Stimulated activated CD4-positive, alpha-beta T cell treated with anti-CD3 and anti-CD28 coated beads, Interleukin-4, amount 100 ng/mL, for 24 hours (primary cell): ENCODE measurements at places on chromosomes 7 and 10.

GRCh38 chr7:28705350-28705749 lies 252.8 kb downstream of the TRIL start:
- DNase-seq: no peak

GRCh38 chr10:15113766-15114165 lies 16.6 kb downstream of the RPP38 start:
- DNase-seq: no peak

- no peak for DNase-seq
Measured at GRCh38 chr10:12980102-12980661, 21.3 kb downstream of the CCDC3 start.

- DNase-seq: no peak
Measured at GRCh38 chr7:133310232-133310862, 57.5 kb downstream of the EXOC4 start.

DNA sequence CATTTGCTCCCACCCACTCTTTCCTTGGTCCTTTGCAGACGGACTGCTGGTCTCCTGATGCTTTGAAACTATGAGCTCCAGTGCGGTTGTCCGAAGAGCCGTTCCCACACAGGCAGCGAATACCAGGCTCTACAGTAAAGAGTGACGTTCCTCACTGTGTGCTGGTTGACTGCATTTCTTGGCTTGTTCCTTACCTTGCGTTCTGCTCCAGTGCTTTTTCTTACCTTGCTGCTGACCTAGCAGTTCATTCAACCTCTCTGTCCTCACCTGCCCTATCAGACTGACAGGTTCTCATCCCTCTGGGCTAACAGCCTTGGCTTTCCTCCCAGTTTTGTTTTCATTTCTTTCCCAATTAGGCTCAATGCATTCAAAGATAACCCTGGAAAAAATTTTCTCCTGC lies 214.8 kb downstream of the TMEM178B start:
- DNase-seq: no peak

DNA sequence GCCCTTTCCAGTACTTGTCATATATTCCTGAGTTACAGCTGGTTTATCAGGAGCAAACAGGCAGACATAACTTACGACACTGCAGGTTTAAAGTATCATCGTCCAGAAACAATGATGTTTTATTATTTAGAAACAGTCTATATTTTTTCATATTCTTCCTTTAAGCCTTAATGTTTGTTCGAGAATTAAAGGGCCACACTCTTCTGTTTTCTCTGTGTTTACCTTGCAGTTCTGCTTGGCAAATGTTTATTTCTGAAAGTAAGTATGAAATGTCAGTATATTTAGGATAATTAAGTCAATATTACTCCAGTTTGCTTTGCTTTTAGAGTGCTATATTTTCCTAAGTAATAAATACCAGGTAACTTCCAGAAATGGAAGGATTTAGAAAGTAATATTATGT lies 115.1 kb downstream of the VTI1A start:
- DNase-seq: no peak

- DNase-seq: no peak
Measured at GRCh38 chr7:113109718-113110117, 8.6 kb downstream of the SMIM30 start.

GRCh38 chr7:28093623-28094232 lies 86.9 kb downstream of the JAZF1 start:
- DNase-seq: peak; percentile 62

DNA sequence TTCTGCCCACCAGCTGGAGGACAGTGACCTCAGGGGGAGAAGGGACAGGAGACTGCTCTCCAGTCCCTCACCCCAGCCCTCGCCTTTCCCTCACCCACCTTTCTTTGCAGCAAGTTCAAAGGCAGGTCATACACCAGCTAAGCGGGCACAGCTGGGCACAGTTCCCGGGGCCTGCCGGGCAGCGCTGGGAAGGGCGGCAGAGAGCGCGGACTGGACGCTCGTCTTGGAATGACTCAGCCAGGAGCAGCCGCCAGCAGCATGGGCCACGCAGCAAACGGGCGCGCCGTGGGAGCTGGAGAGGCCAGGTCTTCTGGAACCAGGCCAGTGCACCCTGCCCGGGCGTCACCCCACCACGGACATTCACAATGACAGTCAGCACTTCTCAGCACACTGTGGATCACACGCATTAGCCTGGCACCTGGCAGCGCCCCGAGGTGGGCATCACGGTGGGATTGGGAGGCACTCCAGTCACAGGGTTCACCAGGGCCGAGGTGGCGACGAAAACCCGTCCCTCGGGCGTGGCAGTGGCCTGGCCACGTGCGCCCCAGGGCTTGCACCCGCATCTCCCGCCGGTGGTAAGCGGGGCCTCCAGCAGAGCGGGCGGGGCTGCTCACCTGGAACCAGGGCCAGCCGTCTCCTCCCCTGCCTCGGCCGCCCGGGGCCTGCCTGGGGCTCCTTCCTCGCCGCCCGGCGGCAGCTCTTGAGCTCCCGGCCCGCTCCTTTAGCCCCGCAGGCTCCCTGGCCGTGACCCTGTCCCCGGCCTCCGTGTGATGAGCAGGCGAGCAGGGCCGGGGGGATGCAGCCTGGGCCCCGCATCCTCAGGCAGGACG lies 29.0 kb upstream of the WDFY4 start:
- no peak for DNase-seq

GRCh38 chr10:101132636-101133473 lies 1.8 kb downstream of the TLX1 start:
- DNase-seq: no peak

GRCh38 chr7:93690021-93690420 lies 115.5 kb upstream of the CALCR start:
- DNase-seq: no peak

DNA sequence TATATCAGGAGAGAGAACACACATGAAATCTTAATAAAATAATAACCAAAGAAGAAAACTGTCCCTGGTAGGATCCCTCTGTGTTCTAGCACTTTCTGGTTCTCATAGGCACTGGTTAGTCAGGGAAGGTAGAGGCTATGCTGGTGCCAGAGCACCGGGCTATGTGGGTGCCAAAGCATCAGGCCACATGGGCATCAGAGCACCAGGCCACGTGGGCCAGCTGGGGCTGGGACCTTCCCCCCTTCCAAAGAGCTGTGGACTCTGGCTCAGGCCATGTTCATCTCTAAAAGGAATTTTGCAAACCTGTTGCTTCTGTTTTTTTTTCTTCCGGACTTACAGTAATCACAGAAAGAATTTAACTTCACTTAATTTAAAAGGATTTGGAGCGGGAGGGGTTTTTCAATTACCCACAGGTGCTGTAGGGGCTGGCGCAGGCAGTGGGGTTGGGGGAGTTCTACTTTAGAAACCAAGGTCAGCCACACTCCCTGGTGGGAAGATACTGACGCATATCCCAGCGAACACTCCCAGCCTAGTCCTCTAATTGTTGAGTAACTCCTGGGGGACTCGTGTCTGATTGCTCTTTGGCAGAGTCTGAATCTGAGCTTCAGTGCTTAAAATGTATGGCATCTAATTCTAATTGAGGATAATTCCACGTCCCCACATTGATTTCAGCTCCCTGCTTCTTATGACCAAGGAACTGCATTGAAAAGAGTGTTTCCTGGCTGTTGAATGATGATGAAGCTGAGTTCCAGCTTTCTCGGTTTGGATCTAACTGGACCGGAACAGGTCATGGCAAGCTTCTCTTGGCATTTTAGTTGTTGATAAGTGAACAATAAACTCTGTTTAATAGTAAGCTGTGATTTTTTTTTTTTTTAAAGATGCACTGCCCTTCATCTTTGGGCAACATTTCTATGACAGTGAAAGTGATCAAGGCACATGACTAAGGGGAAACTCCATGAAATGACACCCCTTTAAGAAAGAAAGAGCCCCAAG lies 110.7 kb upstream of the FZD8 start:
- no peak for DNase-seq

- no peak for DNase-seq
Measured at GRCh38 chr7:71612911-71613310, 481.0 kb downstream of the GALNT17 start.

DNA sequence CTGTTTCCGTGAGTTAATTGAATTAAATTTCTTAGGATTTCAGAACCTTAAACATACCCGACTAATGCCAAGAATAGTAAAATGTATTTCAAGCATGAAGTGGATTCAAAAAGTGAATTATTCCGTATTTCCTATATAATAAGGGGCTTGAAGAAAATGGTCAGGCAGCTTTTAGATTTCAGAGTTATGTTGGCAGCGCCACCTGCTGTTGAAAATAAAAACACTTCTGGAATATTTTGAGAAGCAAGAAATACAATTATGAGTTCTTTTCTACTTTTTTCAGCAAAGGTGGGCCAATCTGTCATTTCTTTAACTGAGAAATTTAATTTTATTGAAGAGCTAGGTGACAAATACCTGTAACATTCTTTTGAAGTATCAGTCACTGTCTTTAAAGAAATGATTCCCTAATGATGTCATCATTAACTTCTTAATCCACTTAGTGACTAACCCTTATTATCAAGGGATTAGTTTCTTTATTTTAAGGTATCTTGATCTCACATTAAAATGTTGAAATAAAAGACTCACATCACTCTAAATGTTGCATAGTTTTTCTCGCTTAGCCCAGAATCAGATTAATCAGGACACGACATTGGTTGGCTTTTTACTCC lies 36.6 kb upstream of the AGR3 start:
- DNase-seq: peak; percentile 36

DNA sequence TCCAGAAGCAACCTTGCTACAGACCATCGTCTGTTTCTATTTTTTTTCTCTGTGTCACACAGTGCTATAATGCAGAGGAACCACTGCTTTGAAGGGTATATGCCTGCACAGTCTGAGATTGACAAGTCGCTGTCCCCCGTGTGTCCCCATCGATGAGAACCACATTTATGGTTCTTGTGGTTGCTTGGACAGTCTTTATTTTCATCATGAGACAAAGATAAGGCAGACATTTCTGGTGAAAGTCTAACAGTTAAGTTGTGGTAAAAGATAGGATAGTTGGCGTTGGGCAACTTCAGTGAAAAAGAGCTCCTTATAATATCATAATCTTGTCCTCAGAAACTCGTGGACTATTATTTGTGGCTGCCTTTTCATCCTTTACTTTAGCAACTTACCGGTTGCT lies 6.3 kb upstream of the AKR1E2 start:
- DNase-seq: no peak

GRCh38 chr10:132310701-132311337 lies 3.1 kb upstream of the STK32C start:
- DNase-seq: no peak

- peak; percentile 11 for DNase-seq
Measured at GRCh38 chr10:32149252-32149955, 93.2 kb upstream of the KIF5B start.

- DNase-seq: no peak
Measured at GRCh38 chr10:122655524-122656307, 43.9 kb downstream of the C10orf120 start.

GRCh38 chr10:3848005-3848774 lies 63.2 kb upstream of the KLF6 start:
- no peak for DNase-seq

DNA sequence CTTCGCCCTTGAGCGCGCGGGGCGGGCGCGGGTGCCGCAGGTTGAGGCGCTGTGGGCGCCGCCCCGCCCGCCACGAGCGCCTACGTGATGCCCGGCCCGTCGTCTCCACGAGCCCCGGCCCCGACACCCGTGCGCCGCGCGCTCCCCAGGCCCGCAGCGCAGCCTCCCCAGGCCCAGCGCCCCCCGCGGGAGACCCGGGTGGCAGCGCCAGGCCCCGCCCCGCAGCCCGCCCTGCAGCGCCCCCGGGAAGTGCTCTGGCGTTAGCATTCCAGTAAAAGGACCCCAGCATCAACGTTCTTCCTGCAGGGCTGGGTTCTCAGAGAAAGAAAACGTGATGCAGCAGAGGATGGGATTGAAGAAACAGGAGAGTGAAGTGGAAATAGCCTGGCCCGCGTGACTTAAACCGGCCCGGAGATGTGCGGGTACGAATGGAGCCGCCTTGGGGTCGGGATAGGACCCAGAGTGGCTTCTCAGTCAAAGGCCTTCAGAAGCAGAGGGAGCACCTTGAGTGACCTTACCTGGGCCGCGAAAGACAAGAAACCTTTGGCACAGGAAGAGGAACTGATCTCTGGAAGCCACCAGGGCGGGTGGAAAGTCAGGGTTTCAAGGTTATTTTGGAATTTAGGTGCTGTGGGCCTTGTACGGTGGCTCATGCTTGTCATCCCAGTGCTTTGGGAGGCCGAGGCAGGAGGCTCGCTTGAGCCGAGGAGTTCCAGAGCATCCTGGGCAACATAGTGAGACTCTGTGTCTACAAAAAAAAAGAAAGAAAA lies 1.8 kb downstream of the PFKP start:
- DNase-seq: peak; percentile 24

DNA sequence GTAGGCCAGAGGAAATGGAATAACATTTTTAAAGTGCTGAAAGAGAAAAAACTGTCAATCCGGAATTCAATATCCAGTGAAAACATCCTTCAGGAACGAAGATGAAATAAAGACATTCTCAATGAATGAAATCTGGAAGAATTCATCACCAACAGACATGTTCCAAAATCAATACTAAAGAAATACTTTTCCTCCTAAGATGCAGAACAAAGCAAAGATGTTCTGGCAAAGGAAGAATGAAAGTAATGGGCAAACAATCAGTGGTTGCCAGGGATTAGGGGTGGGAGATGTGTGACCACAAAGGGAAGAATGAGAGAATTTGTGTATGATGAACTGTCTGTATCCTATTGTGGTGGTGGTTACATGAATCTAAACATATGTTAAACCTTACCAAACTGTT lies 52.8 kb upstream of the EEPD1 start:
- no peak for DNase-seq

GRCh38 chr10:69729326-69730048 lies 72.2 kb upstream of the COL13A1 start:
- DNase-seq: no peak

- DNase-seq: no peak
Measured at GRCh38 chr7:66202441-66202840, 2.7 kb upstream of the TPST1 start.
